ENCODE measurements at places on chromosomes 7 and 10.

GRCh38 chr10:10209167-10209566, 808.5 kb upstream of the CELF2 start:
- H3K27ac ChIP-seq, result no peak overlapping the region
- no peak overlapping the region for H3K4me3 ChIP-seq
- peaks cover 5% of the 10 kb centered on the region for H3K27me3 ChIP-seq
- ATAC-seq, result no peak
- H3K36me3 ChIP-seq, result no peaks in the 10 kb centered on the region

DNA sequence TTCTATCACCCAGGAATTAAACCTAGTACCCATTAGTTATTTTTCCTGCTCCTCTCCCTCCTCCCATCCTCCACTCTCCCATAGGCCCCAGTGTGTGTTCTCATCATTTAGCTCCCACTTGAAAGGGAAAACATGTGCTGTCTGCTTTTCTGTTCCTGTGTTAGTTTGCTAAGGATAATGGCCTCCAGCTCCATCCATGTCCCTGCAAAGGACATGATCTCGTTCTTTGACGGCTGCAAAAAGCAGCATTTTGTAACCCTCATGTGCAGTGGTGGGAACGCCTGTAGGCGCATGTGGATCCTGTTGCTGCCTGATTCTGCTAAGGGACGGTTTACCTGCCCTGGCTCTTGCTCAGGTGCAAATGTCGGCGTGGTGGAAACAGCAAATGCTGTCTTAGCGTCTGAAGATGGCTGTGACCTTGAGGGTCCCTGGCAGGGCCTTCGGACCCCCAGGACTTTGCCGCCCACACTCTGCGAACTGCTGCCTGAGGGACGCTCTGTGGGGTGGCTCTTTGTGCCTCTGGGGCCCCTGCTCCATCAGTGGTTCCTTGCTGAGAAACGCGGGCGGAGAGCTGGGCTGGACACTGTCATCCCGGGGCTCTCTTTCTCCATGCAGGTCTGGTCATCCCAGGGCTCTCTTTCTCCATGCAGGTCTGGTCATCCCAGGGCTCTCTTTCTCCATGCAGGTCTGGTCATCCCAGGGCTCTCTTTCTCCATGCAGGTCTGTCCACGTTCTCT, 5.6 kb upstream of the MTG1 start:
- peaks cover 27% of the 10 kb centered on the region for H3K4me1 ChIP-seq
- peak overlapping the region; percentile 87 for H3K4me3 ChIP-seq

- peak overlapping the region; percentile 21 for H3K4me3 ChIP-seq
- no peaks in the 10 kb centered on the region for H3K27me3 ChIP-seq
- peaks cover 10% of the 10 kb centered on the region for H3K4me1 ChIP-seq
- H3K36me3 ChIP-seq, result peaks cover 38% of the 10 kb centered on the region
- H3K27ac ChIP-seq, result no peak overlapping the region
- no peak for ATAC-seq
These were observed 79.3 kb upstream of the PDGFA start for GRCh38 chr7:598899-599298.

GRCh38 chr7:70700055-70700940, 431.6 kb upstream of the GALNT17 start:
- peaks cover 15% of the 10 kb centered on the region for H3K27me3 ChIP-seq
- peaks cover 6% of the 10 kb centered on the region for H3K36me3 ChIP-seq
- no peak overlapping the region for H3K4me3 ChIP-seq
- no peak overlapping the region for H3K27ac ChIP-seq

DNA sequence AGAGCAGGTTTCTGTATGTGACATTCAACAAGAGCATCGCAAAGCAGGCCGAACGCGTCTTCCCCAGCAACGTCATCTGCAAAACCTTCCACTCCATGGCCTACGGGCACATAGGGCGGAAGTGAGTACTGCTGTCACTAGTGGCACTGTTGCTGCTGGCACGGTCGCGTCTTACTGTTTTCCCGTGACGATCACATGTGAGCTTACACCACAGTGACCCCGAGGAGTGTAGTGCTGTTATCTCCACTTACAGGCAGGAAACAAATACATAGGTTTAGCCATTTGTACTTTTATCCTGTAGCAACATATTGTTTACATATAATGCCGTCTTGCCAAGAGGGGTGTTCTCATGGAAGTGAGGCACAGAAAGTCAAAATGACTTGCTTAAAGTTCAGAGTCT, 25.4 kb downstream of the FBH1 start:
- H3K27me3 ChIP-seq, result no peaks in the 10 kb centered on the region
- no peak for ATAC-seq
- H3K4me1 ChIP-seq, result peaks cover 7% of the 10 kb centered on the region
- H3K4me3 ChIP-seq, result no peak overlapping the region
- H3K27ac ChIP-seq, result no peak overlapping the region

GRCh38 chr10:60299961-60300883, 89.5 kb downstream of the ANK3 start:
- ATAC-seq, result no peak
- H3K27me3 ChIP-seq, result no peaks in the 10 kb centered on the region
- no peak overlapping the region for H3K4me3 ChIP-seq
- peaks cover 6% of the 10 kb centered on the region for H3K4me1 ChIP-seq
- H3K36me3 ChIP-seq, result no peaks in the 10 kb centered on the region

- H3K27ac ChIP-seq, result no peak overlapping the region
- H3K27me3 ChIP-seq, result no peaks in the 10 kb centered on the region
- H3K36me3 ChIP-seq, result no peaks in the 10 kb centered on the region
- no peaks in the 10 kb centered on the region for H3K4me1 ChIP-seq
These were observed 1063.0 kb upstream of the AUTS2 start for GRCh38 chr7:68535266-68535665.

DNA sequence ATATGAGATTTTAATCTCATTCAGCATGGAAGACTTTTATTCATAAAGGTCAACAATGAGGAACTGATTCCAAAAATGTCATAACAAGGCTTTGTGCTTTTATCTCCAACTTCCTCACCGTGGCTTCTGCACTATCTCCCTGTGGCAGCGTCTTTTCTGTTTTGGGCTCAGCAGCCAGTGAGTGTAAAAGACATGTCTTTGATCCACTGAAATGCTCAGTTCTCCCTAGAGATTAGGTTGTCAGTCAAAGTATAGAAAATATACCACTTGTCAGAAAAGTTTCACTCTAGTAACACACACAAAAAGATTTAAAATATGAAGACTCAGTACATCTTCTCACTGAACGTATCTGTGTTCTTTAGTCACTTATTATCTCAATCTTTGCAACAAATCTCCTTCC, 901.8 kb upstream of the ZWINT start:
- no peak overlapping the region for H3K27ac ChIP-seq
- no peak overlapping the region for H3K4me3 ChIP-seq
- no peaks in the 10 kb centered on the region for H3K27me3 ChIP-seq
- no peak for ATAC-seq

Data from activated T-helper 17 cell treated with anti-CD3 and anti-CD28 coated beads, Interleukin-2, amount 50 U/mL, for 72 hours (primary cell).